ENCODE measurements at places on chromosomes 11 and 22.
A peak's percentile ranks its signal among the peaks of the same experiment; 100 is the strongest.

DNA sequence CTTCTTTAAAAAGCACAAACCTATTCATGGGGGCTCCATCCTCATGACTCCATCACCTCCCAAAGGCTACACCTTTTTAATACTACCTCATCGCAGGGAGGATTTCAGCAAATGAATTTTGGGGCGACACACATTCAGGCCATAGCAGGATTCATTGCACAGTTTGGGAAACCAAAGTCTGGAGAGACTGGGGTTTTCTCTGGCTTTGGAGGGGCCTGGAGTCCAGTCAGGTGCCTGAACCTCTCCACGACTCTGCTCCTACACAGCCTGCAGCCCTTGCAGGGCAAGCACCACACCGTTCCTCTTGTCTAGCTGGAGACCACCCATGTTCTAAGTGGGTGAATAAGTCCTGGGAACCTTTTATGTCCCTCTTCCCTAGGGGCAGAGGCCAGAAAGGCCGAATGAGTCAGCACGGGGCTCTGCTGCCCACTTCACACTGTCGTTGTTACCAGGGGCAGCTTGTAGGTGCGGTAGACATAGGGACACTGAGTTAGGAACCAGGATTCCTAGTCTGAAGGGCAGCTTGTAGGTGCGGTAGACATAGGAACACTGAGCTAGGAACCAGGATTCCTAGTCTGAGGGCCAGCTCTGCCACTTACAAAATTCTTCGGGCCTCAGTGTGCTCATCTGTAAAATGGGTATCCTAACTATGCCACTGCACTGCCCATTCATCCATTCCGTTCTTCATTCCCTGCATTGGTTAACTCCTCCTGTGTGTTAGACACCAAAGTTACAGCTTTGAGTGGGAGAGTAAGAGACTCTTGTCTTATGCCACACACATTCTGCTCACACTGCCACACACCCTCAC lies 251.7 kb upstream of the B3GAT1 start:
- no peak for DNase-seq

- DNase-seq = no peak
These were observed 18.0 kb downstream of the PPP2R1B start for GRCh38 chr11:111748035-111748804.

GRCh38 chr11:61472282-61472681 lies 36.3 kb upstream of the LRRC10B start:
- peak; percentile 77 for DNase-seq

DNA sequence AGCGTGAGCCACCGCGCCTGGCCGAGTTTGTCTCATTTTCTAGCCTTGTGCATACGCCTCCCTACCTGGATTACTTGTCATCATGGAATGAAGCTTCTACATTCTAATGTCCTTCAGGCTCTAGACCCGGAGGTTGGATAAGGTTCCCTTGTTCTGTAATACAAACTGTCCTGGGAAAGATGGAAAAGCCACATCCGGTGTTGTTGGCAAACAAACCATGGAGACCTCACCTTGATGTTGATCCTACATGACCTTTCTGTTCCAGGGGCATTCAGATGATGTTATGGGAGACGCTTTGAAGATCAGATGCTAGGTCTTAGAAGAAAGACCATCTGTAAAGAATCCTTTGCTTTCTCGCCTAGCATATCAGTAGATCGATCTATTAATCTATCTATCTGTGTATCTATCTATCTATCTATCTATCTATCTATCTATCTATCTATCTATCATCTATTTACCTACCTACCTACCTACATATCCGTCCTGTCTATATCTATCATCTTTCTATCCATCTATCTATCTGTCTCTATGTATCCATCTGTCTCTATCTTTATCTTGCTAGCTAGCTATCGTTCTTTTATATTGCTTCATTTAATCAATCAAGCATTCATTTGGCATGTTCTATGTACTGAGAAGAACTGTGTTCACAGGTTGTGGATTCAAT lies 46.3 kb upstream of the GRK3 start:
- no peak for DNase-seq

- no peak for DNase-seq
These were observed 12.8 kb upstream of the EFCAB6 start for GRCh38 chr22:43824724-43825420.

DNA sequence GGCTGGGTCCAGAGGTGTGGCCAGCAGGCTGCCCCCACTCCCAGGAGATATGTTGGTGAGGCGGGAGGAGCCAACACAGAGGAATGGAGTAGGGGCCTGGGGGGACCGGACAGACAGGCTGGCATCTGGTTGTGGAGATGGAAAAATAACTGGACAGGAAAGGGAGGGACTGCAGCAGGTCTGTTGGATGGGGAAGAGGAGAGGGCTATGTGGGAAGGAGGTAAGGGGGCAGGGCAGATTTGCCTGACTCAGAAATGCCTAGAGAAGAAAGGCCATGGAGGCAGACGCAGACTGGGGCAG lies 160.4 kb downstream of the TRIM29 start:
- no peak for DNase-seq

GRCh38 chr11:60946601-60947264 lies 5.2 kb downstream of the SLC15A3 start:
- no peak for DNase-seq

DNA sequence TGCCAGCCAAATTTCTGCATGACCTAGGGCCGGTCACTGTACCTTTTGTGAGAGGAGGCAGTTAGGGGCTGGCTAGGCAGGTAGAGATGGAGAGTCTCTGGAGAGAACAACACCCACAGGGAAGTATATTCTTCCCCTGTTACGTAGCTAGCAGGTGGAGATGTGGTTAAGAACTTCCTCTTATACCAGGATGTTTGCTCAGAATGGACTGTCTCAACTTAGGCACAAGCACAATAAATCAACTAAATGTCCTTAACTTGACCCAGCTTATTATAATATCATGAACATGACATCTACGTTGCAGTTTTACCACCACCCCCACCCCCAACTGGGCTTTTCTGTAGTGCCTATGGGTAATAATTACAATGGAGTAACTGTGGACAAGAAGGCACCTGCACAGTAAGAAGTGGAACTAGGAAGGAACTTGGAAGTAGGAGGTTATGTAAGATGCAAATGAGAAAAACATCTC lies 60.7 kb upstream of the MPEG1 start:
- DNase-seq = no peak

- no peak for DNase-seq
These were observed 89.7 kb upstream of the SHANK2 start for GRCh38 chr11:71342116-71342515.

DNA sequence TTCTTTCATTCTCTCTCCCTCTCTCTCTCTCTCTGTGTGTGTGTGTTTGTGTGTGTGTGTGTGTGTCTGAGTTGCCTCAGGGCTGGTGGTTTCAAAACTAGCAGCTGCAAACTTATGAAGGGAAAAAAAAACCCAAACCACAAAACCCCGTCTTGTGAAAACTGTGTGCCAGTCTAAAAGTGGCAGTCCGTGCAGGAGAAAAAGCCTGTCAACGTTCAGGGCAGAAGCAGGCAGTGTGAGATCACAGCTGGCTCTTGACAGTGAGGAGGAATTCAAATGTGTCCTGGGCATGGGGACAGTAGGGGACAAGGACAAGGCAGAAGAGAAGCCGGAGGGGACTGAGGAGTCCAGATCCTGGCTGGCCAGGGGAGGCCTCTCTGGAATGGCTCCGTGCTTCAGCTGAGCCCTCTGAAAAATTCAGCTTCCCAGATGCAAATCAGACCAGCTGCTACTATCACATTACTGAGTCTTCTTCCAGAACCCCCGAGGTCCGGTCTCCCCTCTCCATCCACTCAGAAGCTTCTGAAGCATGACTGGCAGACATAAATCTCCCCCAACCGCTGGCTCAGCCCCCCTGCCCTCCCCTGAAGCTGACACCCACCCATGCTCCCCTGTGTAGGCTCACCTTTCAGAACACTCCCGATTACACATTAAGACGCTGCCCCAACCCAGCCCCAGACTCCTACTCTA lies 31.9 kb downstream of the FLI1 start:
- no peak for DNase-seq

DNA sequence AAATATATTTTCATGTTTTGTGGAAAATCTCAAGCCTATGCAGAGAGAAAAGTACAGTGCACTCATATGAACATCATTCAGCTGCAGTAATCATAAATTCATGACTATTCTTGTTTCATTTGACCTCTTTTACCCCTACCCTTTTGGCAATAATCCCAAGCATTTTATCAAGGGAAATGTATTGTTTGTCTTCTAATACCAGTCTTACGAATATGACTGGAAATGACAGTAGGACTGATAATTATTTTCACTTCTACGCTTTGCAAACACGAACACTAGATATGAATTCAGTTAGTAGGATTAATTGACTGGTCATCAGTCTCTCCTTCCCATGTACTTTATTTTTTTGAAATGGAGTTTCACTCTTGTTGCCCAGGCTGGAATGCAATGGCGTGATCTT lies 90.3 kb downstream of the MTMR3 start:
- DNase-seq = no peak

GRCh38 chr22:36409911-36410756 lies 22.4 kb upstream of the MYH9 start:
- DNase-seq = no peak

DNA sequence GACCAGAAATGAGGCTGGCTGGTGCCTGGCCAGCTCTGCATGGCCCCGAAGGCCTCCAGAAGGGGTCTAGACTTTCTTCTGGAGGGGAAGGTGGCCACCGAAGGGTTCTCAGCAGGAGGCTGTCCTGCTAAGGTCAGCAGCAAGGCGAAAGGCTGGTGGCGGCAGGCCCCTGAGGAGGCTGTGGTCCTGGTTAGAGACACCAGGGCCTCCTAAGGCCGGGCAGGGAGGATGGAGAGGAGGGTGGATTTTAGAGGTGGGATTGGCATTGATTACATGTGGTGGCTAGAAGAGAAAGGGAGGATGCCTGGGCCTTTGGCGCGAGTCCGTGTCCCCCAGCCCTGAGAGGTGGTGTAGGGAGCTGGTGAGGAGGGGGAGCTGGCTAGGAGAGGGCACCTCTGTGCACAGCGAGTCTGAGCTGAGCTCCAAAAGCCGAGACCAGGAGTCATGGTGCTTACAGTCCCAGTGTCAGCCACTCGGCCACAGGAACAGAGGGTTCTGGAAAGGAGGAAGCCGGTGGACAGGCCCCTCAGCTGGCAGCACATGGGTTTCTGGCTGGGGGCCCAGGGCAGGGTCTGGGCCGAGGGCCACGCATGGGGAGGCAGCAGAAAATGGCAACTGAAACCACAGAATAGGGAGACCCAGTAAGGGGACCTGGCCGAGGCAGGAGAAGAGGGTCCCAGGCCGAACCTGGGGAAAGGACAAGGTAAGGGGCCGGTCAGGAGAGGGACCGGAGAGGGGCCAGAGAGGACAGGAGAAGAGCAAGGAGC lies 2.5 kb downstream of the FERMT3 start:
- no peak for DNase-seq

All from MG63 (cell line).